Stimulated activated CD4-positive, alpha-beta T cell treated with anti-CD3 and anti-CD28 coated beads, Interleukin-4, amount 100 ng/mL, for 4 hours (primary cell): ENCODE measurements at places on chromosomes 1 and 21.

DNA sequence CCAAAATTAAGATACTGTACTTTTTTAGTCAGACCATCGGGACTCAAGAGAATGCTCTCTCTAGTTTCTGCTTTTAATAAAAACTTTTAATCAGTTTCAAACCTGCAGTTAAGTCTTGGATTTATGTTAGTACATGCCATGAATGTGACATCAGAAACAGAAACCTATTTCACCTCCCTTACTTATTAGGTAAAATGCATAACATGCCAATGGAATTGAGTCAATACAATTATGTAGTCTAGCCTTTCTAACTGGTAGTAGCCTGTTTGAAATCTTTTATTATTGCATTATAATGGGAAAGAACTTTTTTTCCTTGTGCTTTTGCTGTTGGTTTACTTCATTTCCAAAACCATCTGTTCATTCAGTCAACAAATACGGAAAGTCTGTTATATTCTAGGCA is 4.8 kb downstream of the PHACTR4 start:
- DNase-seq, result no peak

DNA sequence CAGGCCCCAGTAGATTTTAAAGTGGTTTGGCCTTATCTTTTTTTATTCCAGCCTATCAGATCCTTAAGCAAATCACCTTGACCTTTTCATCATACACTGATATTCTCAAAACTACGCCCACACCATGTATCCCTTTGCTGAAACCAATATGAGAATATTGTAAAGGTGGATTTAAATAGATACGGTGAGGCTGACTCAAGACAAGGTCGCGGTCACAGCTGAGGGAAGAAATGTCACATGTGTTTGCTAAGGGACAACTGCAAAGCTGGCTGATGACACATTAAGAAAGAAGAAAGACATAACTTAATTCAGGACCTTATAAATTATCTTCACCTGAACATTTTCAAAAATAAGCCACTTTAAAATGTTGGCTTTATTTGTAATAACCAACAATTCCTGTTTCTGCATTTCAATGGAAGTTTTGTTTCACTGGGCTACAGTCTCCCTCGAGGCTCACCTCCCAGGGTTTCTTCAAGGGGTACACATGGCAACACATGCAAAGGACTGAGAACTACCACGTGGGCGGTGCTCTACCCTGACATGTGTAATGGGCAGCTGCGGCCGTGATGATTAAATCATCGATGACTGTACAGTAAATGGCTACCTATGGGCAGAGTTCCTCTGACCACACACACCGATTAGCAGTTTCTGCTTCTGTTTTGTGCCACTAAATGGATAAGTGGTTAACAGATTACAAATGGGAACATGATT is 189.5 kb downstream of the SIPA1L2 start:
- no peak for DNase-seq

DNA sequence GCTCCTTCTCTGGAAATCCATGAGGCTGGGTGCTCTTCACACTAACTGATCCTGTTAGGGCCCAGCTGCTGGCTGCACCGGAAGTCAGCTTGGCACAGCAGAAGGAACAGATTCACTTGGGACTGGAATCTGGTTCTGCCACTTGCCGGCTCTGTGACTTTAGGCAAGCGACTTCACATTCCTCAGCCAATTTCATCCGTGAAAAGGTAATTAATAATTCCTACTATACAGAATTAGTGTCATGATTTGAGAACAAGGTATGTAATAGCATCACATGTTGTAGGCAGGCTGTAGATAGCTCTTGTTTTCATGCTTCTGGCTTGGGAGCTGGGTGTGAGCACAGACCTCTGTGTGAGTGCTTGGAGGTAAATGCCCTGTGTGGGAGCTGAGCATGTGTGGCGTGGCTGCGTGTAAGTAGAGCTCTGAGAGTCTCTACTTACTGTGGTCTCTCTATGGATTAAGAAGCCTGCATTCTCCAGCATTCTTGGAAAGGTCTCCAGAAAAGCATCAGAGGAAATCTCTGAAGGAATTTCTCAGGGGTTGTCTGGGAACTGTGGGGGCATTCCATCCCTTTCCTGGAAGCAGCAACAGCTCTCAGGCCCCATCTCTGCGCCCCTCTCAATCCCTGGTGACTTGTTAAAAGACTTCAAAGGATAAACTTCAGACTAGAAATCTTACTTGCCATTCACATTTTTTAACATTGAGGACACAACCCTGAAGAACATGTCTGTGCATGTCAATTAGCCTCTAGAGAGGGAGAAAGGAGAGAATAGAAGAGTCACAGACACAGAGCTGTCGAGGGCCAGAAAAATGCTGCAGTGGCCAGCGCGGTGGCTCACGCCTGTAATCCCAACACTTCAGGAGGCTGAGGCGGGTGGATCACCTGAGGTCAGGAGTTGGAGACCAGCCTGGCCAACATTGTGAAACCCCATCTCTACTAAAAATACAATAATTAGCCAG is 47.7 kb upstream of the PPM1J start:
- no peak for DNase-seq

DNA sequence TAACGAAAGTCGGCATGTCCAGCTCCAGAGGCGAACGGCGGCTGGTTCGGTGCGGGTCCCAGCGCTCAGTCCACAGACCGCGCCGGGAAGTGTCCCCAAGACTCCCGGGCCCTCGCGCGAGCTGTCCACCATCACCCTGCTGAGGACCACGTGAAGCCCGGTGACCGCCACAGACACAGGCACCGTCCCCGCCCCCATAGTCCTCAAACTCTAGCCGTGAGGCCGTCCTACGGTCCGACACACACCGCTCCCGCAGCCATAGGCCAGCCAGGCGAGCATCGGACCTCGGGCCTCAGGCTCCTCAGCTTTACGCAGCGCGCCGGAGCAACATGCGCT is 535 bp downstream of the SETD4 start:
- peak; percentile 17 for DNase-seq

DNA sequence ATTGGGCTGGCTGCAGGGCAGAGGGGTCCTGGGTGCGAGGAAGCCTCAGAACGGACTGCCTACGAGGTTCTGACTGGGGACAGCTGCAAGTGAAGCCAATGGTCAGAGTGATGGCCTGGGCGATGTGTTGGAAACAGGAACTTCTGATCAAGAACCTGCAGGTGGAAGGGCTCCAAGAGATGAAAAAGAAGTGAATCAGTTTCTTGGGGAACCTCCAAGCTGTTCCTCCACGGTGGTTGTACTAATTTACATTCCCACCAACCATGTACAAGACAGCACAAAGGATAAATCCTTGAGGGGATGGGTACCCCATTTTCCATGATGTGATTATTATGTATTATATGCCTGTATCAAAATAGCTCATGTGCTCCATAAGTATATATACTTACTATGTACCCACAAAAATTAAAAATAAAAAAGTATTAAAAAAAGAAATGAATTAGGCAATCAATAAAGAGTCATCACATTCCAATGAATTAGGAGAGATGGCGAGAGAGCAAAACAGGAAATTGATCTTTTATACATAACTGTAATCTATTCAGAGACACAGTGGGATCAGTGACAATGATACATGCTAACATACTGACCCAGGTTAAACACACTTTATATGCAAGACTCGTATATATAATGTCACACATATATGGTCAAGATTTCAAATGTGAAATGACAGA is 58.1 kb downstream of the PTPN14 start:
- no peak for DNase-seq

DNA sequence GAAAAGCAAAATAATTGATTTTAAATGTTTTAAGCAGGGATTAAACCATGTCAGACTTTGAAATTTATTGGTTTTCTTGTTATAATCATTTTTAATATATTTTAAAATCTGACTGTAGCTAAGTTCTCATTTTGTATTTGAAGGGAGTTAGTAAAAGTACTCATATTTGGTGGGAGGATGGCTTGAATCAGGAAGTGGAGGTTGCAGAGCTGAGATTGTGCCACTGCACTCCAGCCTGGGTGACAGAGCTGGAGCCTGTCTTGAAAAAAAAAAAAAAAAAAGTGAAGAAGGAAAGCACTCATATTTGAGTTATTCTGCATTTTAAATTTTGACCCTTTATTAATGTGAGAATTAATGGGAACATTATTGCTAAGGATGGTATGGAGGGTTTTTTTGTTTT is 106.0 kb downstream of the RABGAP1L start:
- no peak for DNase-seq

- DNase-seq, result no peak
Measured at GRCh38 chr1:35899941-35900340, 16.9 kb downstream of the AGO1 start.

GRCh38 chr1:7366955-7367665 is 404.0 kb upstream of the VAMP3 start:
- DNase-seq, result no peak

- no peak for DNase-seq
Measured at GRCh38 chr1:226497991-226498639, 50.4 kb upstream of the STUM start.

GRCh38 chr1:31657020-31657804 is 12.5 kb upstream of the PEF1 start:
- no peak for DNase-seq

- DNase-seq, result no peak
Measured at GRCh38 chr1:94619731-94620130, 78.2 kb upstream of the F3 start.

GRCh38 chr1:213914392-213914791 is 73.4 kb upstream of the PROX1 start:
- no peak for DNase-seq

GRCh38 chr1:22828484-22829308 is 118.1 kb downstream of the EPHB2 start:
- no peak for DNase-seq

GRCh38 chr1:103162360-103162759 is 54.0 kb upstream of the COL11A1 start:
- DNase-seq, result no peak

GRCh38 chr1:109133002-109133706 is 19.2 kb downstream of the ELAPOR1 start:
- DNase-seq, result no peak
